ENCODE measurements at places on chromosomes 12 and 14.

DNA sequence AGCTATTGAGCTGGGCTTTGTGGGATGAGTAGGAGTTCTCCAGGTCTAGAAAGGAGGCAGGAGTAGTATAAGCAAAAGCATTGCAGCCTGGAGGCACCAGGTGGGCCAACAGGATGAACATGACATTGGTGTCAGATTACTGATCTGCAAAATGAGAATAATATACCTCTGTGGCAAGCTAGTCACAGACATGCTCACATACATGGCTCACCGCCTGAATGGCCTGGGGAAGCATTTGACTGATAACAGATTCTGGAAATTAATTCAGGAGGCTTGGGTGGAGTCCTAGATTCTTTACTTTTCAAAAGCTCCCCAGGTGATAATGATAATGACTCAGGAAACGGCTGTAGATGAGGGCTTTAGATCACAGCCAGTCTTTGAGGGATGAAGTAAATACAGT, 709 bp downstream of the TCL1B start:
- no peak for DNase-seq

DNA sequence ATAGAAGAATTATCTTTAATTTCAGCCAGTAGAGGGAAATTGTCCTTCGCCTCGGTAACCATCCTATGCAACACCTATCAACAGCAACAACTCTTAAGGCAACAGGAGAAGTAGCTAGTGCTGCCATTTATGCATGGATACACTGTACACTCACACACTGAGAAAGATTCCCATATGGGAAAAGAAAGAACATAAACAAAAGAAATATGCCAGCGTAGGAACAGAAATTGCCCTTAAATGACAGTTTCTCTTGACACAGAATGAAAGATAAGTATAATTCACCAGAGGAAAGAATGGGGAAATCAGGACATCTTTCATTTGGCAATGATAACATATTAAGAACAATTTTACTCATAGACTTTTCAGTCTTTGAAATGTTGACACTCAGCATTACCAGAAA, 466.9 kb downstream of the BCAT1 start:
- DNase-seq = no peak

DNA sequence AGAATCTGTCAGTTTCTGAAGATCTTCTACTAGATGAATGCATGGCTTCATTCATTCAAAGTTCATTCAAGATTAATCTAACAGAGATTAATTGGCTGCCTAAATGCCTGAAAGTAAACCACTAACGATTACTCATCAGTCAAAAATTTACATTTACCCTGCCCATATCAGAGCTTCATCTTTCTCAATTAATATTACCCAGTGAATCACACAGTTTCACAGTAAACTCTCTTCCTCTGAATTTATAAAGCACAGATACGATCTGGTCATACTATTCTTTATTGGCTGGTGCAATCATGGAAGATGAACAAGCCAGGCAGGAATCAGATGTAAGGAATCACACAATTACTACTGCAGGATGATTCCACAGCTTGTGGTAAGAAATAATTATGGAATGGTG, 377.7 kb downstream of the SLC16A7 start:
- no peak for DNase-seq

DNA sequence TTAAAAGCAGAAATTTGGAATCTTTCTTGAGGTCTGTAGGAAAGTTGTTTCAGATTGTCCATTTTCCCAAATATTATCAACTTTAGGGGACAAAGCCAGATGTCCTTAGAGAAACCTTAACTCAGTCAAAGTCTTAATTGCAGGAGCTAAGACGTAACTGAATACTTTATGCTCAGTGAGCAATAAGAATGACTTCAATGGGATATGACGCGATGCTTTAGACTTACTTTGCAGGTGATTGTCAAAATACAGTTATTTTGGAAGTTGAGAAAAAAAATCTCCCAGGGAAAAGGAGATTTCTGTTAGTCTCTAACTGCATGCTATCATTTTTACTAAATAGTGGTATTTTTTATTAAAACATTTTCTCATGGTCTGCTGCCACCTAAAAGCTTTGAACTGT, 750.9 kb upstream of the STXBP6 start:
- no peak for DNase-seq

DNA sequence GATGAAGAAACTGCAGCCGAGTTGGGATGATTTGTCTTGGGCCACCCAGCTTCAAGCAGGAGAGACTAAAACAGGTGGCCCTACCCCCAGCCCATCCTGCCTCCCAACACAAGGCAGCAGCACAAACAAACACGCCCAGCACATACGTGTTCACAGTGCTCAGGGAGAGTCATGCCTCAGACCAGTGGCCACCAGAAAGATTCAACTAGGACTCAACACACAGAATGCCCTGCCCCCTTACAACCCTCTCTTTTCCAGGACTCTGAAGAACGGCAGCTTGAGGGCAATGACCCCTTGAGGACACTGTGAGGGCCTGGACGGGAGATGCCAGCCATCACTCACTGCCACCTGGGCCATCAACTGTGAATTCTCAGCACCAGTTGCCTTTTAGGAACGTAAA, 75.0 kb downstream of the NT5DC3 start:
- no peak for DNase-seq

GRCh38 chr12:53616950-53617349, 9.2 kb downstream of the ATF7 start:
- DNase-seq = no peak

GRCh38 chr12:132162508-132163031, 18.3 kb downstream of the NOC4L start:
- DNase-seq = no peak

DNA sequence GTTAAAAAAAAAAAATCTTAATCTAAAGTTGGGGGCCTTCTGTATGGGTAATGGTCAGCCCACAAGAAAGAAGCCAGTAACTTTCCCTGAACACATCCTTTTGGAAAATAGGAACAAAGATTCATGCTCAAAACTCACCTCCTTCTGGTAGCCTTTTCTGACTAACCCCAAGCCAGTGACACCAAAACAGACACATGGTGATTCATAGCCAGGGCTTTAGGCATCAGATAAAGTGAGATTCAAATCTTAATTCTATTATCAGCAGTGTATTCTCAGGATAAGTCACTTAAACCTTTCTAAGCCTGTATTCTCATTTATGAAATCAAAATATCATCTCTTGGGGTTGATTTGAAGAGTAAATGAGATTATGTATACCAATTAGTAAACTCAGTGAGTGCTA, 4.9 kb downstream of the ATP5MC2 start:
- DNase-seq = no peak

- DNase-seq = peak; percentile 45
Observed at GRCh38 chr12:40105515-40106201, at the start of gene SLC2A13. Gene SLC2A13 (minus strand): TSS chr12:40106081. CDS start chr12:40105808, 273 bp downstream.

DNA sequence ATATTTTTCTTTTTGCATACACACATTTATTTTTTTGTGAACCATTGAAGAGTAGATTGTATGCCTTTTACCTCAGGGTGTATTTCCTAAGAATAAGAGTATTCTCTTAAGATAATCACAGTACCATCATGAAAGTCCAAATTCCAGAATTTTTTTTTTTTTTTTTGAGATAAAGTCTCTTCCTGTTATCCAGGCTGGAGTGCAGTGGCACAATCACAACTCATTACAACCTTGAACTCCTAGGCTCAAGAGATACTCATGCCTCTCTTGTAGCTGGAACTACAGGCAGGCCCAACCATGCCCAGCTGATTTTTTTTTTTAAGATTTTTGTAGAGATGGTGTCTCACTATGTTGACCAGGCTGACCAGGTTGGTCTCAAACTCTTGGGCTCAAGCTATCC, 10.9 kb downstream of the FRS2 start:
- DNase-seq = no peak

DNA sequence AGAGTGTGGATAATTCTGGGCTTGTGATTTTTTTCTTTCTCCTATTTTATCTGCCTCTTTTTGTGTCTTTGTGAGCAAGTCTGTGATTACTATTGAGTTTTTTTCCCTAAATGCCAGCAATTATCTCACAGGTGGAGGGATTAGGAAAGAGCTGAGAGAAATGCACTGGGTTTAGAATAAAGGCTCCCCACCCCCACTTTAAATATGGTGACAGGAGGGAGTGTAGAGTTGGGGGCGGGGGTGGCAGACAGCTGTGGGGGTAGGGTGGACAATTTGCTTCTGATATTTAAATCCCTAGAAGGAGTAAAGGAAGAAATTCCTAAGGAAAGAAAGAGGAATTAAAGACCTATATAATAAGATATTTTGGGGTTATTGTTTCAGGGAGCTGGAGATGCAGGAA, 145.9 kb downstream of the NRXN3 start:
- DNase-seq = no peak

DNA sequence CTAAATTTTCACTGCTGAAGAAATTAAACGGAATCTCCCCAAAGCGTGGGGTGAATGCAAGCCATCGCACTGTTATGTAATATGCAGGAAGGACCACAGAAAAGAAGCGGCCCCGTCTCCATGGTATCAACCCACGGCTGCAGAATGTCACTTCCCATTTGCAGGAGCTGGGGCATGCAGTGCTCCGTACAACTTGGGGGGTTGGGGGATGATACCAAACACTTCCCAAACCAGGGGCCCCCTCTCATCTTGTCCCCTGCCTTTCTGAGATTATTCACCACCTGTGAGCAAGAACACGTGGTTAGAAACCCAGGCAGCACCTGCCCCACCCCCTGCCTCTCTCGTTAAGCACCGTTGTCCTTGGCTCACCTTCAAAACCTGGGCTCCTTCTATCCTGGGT, 505.1 kb upstream of the TMEM132C start:
- no peak for DNase-seq

DNA sequence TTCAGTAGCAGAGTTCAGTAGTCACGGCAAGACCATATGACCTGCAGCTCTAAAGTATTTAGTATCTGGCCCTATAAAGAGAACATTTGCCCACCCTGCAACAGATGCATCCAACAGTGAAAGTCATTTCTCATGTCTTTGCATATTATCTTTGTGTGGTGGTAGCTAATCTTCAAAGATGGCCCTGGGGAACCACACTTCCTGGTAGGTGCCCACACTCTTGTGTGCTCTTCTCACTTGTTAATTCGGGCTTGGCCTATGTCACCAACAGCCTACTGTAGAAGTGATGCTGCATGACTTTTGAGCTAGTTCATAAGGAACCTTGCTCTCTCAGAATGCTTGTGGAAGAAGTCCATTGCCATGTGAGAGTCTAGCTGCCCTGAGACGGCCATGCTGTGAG, 85.6 kb downstream of the MAP1LC3B2 start:
- no peak for DNase-seq

DNA sequence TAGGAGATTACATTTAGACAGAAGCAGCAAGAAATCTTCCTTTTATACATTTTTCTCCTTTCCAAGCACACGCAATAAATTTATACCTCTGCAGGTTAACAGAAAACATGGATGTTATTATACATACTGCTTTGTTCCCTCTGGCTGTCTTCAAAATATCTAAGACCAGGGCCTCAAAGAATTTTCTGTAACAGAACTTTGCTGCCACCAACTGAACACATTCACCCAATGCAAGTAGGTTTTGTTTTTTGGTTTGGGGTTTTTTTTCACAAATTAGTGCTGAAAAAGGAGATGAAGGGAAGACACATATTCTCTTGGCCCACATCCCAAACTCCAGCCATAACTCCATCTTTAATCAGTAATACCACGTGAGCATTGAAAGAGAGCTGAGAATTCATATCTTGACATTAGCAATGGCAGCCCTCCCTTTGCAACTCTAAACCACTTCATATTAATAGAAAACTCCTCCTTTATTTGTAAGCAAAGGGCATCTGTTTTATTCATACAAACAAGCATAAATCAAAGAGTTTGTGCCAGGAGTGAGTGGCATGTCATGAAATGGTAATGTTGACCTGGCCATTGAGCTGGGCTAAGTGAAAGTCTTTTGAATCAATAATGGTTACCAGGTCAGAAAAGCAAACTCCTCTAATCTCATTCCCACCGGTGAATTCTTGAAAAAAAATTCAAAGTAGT, 150.8 kb upstream of the FSCB start:
- DNase-seq = no peak

DNA sequence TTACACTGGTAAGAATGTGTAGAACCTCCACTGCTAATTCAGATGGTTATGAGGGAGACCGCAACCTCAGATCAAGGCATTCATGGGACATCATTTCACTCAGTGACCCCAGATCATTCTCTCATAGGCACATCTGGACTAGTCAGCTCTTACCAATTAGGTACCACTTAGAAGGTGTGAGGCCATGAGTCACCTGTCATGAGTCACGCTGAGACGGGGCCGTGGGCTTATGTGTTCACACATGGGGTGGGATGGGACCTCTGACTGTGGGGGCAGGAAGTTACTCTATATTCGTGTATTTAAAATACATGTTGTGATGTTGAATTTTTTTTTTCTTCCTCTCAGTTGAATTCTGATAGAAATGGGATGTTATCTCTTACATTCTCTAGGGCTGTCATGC, 55.9 kb downstream of the CCDC92 start:
- DNase-seq = peak; percentile 33

DNA sequence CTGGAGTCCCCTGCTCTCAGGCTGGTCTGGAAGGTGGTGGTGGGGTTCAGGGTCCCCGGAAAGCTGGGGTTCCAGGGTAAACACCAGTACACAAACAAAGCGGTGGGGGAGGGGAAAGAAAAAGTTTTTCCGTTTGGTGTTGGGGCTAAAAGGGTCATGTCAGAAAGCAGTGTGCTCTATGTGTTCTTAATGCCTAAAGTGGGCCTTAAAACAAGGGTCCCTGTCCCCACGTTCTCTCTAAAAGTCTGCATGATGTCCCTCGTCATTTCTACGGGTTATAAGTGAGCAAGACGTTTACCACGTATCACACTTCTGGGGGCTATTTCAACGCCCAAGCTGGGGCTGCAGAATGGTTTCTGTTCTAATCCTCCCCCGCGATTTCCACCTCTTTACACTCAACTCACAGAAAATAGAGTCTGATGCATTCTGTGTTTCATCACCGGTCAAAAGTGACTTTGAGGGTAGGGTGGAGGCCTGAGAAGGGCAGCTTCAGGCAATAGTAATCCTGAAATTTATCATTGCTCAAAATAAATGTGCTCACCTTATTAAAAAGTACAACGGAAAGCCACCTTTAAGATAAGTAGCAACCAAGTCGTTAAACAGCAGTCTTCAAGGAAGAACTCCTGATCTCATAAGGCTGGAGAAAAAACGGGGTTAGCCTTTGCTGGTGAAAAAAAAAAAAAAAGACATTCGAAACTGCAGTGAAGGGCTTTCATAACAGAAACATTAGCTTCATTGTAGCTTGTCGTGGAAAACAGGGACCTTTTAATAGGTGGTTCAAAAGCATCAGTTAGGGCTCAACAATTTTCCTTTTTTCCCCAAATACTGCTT, 63.9 kb upstream of the PTGR2 start:
- DNase-seq = no peak

GRCh38 chr12:68331869-68332727, at the start of gene MDM1:
Gene MDM1 (minus strand): TSS chr12:68332362. CDS start chr12:68332245, 117 bp downstream.
- DNase-seq = peak; percentile 89

Data from stimulated activated CD4-positive, alpha-beta T cell treated with anti-CD3 and anti-CD28 coated beads, TNF-alpha, amount 100 ng/mL, for 1 hour (primary cell).